Omental fat pad (tissue), 4 donors: ENCODE measurements at places on chromosomes 2 and 18. TPM values are rescaled to one million over a fixed set of nuclear protein-coding genes. Genes with fewer than 3 reads are reported as not detected.

DNA sequence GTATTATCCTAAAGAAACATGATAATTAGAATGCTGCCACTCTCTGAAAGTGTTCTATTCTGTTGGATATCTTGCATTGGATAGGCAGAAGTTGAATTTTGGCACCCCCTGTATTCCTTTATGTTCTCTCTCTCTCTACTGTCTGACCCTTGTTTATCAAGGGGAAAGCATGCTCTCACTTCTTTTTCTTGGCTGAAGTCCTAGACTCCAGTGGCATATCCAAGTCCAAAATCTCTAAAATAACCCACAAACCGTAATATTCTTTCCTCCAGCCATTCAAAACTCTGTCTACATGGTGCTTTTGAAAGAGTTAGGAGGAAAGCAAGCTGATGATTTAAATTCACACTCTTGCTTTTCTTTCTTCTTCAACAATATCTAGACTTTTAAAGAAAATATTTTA is 669.7 kb downstream of the TDRD15 start:
- DNase-seq = no peak

UPP2 gene
- total RNA-seq = not detected

- DNase-seq = no peak
These were observed 193.7 kb upstream of the ID2 start for GRCh38 chr2:8488001-8488738.

DNA sequence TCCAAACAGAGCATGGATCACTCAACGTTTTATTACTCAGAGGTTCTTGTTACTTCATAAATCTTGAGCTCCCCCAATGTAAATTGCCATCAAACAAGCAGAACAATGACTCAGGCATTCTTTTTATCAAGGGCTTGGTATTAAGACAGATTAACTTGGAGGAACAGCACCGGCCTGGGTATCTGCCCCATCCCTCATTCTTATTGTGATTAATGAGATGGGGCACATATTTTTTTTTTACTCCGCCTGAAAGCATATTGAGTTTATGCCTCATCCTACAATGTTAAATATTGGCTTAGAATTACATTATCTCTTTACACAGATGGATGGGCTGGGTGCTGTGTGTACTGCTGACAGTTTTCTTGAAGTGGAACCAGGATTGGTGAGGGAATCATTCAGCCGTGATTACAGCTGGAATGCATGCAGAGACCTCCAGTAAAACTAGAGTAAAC is 387.3 kb downstream of the CLIP4 start:
- DNase-seq = no peak

DNA sequence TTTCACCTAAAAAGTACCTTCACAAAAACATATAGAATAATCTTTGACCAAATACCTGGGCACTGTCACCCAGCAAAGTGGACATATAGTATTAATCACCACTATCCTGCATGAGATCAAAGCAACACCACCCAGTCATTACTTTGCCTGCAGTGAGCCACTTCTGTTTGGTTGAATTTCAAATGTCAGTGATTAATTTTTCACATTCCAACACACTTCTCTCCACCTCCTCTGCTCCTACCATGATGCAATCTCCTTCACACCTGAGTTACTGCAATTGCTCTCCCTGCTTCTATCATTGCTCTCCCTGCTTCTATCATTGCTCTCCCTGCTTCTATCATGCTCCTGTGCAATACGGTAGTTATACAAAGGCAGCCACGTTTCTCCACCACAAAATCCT is 106.1 kb upstream of the NETO1 start:
- DNase-seq = no peak

HJURP gene
- total RNA-seq = 2.3 TPM
